ENCODE measurements at places on chromosomes 2 and 18.

GRCh38 chr2:191018048-191018447 is 4.1 kb upstream of the STAT1 start:
- no peaks in the 10 kb centered on the region for H3K27me3 ChIP-seq
- no peak overlapping the region for H3K27ac ChIP-seq
- H3K36me3 ChIP-seq: no peaks in the 10 kb centered on the region
- DNase-seq: no peak

DNA sequence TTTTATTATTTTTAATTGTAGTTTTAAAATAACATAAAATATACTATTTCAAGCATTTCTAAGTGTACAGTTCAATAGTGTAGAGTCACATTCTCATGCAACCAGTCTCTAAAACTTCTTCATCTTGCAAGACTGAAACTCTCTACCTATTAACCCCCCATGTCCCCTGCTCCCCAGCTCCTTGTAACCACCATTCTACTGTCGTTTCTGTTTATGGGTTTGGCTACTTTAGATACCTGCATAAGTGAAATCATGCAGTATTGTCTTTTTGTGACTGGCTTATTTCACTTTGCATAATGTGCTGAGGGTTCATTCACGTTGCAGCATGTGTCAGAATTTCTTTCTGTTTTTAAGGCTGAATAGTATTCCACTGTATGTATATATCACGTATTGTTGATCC is 139.4 kb downstream of the SMAD7 start:
- no peaks in the 10 kb centered on the region for H3K27me3 ChIP-seq
- H3K27ac ChIP-seq: no peak overlapping the region

- H3K27me3 ChIP-seq: no peaks in the 10 kb centered on the region
- no peak overlapping the region for H3K27ac ChIP-seq
- H3K4me3 ChIP-seq: no peak overlapping the region
- no peaks in the 10 kb centered on the region for H3K4me1 ChIP-seq
Measured at GRCh38 chr2:184154438-184154837, 443.9 kb upstream of the ZNF804A start.

GRCh38 chr2:121136323-121136722 is 148.7 kb downstream of the TFCP2L1 start:
- no peak for DNase-seq
- H3K4me3 ChIP-seq: no peak overlapping the region
- no peak overlapping the region for H3K27ac ChIP-seq
- H3K36me3 ChIP-seq: no peaks in the 10 kb centered on the region
- no peaks in the 10 kb centered on the region for H3K27me3 ChIP-seq
- no peaks in the 10 kb centered on the region for H3K4me1 ChIP-seq

DNA sequence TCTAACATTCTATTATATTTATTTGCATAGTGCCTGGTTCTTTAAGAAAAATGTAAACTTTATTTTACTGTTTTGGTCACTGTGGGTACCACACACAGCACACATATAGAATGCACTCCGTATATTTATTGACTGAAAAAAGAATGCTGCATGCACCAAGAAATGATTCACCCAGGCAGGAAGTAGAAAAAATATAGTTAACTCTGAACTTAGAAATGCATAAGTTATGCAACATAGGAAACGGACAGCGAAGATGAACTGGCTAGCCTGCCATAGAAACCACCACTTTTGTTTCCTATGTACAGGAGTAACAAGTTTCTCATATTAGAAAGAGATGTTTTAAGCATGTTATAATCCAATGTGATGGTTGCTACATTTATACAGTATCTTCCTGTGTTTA is 635.8 kb downstream of the DSC3 start:
- no peaks in the 10 kb centered on the region for H3K4me1 ChIP-seq

- no peak overlapping the region for H3K4me3 ChIP-seq
- DNase-seq: no peak
- H3K27ac ChIP-seq: no peak overlapping the region
- no peaks in the 10 kb centered on the region for H3K36me3 ChIP-seq
- no peaks in the 10 kb centered on the region for H3K4me1 ChIP-seq
Measured at GRCh38 chr2:226701052-226701451, 98.6 kb downstream of the IRS1 start.

GRCh38 chr18:75244351-75245313 is 34.0 kb downstream of the TSHZ1 start:
- no peak overlapping the region for H3K4me3 ChIP-seq
- DNase-seq: no peak

DNA sequence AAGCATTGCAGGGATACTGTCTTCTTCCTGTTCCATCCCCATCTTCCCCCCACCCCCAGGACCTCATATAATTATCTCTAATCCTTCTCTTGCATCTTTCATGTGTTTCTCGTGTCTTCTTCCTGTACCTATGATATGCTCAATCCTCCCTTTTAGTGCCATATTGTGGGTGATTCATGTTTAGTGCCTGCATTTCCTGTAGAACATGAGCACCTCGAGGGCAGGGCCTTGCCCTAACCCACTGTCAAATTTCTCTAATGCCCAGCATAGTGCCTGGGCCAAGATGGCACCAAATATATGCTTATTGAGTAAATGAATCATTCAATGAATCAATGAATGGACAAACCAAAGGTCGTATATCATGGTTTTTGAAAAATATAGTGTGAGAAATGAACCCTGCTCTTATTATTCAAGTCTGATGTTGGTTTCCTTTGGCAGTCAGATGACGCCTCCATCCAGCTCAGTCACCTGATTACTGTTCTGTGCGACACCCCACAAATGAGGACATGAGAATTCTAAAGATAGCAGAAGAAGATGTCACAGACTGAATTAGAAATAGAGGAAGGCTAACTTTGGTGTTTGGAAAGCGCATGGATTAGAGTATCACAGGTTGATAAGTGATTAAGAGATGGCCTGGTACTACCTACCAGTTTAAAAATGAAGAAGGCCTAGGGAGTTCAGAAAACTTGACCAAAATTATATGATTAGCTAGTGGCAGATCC is 278.4 kb downstream of the PRKCE start:
- no peaks in the 10 kb centered on the region for H3K27me3 ChIP-seq
- H3K27ac ChIP-seq: no peak overlapping the region
- no peak for DNase-seq
- H3K36me3 ChIP-seq: no peaks in the 10 kb centered on the region
- no peaks in the 10 kb centered on the region for H3K4me1 ChIP-seq

DNA sequence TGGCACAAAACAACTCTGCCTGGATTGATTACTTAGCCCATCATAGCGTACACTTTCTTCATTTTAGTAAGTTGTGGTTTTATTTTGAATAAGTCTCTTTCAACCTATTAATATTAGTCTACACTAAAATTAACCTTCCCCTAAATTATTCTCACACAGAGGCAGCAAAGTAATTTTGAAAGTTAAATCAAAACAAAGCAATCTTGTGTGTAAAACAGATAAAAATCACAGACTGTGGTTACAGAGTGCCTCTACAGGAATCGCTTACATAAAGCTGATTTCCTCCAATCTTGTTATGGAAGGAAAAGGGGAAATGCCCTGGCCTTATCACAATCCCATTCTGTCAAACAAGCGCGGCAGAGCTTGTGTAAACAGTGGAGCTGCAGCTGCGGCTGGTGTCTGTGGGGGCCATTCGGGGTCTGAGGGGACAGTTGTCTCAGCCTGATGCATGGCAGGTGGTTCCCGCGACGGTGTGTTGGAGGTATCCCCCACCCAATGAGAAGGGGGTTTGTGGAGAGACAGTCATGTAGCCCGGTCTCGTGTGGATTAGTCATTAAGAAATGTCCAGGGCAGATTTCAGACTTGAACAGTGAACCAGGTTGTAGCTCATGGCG is 42.1 kb downstream of the BCL2L11 start:
- H3K36me3 ChIP-seq: no peaks in the 10 kb centered on the region
- no peak overlapping the region for H3K27ac ChIP-seq
- no peak for DNase-seq
- no peaks in the 10 kb centered on the region for H3K4me1 ChIP-seq

DNA sequence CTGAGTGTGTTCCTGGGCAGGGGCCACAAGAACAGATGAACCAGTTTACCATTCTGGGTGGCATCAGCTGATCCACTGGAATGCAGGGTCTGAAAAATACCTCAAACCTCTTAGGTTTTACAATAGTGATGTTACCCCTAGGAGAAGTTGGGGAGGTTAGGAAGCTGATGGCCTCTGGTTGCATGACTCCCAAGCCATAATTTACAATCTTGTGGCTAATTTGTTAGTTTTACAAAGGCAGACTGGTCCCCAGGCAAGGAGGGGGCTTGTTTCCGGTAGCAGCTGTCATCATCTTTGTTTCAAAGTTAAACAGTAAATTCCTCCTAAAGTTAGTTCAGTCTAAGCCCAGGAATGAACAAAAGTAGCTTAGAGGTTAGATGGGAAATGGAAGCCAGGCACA is 113.8 kb upstream of the SLC38A11 start:
- no peaks in the 10 kb centered on the region for H3K36me3 ChIP-seq
- H3K27me3 ChIP-seq: no peaks in the 10 kb centered on the region
- no peaks in the 10 kb centered on the region for H3K4me1 ChIP-seq
- H3K4me3 ChIP-seq: no peak overlapping the region

DNA sequence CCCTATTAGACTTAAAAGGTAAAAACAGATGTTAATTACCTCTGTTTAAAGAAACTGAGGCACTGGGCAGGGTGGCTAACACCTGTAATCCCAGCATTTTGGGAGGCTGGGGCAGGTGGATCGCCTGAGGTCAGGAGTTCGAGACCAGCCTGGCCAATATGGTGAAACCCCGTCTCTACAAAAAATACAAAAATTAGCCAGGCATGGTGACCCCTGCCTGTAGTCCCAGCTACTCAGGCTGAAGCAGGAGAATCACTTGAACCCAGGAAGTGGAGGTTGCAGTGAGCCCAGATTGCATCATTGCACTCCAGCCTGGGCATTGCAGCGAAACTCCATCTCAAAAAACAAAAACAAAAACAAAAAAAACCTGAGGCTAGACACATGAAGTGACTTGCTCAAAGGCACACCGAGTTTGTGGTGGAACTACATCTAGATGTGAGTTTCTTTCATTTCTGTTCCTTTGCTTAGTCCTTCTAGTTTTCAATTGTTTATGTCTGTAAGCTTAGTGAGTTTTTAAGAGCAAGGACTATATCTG is 40.7 kb downstream of the SLC4A1AP start:
- DNase-seq: no peak
- H3K36me3 ChIP-seq: no peaks in the 10 kb centered on the region
- no peak overlapping the region for H3K4me3 ChIP-seq

DNA sequence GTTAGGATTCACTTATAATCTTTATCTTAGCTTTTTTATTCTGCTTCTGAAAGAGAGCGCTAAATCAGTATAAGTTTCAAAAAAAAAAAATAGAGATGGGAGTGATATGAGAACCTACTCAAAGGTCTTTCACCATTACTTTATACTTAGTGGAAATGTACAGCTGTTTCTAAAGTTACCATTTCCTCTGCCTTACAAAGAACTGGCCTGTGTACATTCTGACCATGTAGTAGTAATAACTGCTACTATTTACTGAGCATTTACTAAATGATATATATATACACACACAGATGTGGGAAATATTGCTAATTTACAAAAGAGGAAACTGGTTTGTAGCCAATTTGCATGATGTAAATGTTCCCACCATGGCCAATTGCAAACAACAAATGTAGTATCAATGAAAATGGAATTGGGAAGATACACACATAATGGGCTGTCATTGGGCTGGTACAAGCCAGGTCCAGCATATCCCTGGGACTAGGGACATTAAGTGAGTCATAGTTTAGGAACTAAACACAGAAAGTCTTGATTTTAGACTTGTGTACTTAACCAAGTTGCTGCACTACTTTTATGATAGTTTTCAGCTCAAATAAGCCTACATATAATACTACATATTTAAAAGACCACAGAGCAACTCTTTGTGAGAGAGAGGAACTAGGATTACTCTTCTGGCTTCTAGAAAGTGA is 67.1 kb downstream of the DYNC1I2 start:
- H3K27ac ChIP-seq: no peak overlapping the region
- H3K27me3 ChIP-seq: no peaks in the 10 kb centered on the region
- no peaks in the 10 kb centered on the region for H3K4me1 ChIP-seq
